ENCODE measurements at places on chromosomes 16 and 17.

GRCh38 chr16:1119129-1119528 is 23.1 kb upstream of the C1QTNF8 start:
- DNase-seq: no peak

DNA sequence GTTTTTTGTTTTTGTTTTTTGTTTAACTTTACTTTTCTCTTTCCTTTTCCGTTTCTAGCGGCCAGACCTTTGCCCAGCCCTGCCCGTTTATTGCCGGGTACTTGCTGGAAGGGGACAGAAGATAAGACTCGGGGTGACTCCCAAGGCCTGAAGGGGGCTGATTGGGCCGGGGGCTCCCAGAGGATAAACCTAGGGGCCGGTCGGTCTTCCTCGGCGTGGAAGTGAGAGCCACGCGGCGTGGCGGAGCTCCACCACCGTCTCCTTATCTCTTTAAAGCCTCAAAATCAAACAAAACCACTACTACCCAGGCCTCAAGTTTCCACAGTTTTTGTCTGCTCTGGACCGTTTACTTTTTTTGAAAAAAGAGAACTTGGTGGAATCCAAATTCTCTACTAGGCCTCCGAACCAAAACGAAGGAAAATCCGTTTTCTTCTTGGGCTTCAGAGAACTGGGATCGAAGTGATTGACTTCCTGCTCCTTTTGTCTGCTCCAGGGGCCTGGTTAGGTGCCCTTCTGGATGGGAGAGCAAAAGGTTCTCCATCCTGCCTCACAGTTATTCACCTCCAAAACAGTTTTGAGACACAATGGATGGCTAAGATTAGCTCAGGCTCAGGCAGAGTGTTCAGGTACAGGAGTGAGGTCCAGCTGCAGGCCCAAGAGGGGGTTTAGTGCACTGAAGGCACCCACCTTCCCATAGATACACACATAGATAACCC is 8.5 kb upstream of the HOXB9 start:
- DNase-seq: no peak

- no peak for DNase-seq
Measured at GRCh38 chr16:68548947-68549346, 9.9 kb downstream of the ZFP90 start.

DNA sequence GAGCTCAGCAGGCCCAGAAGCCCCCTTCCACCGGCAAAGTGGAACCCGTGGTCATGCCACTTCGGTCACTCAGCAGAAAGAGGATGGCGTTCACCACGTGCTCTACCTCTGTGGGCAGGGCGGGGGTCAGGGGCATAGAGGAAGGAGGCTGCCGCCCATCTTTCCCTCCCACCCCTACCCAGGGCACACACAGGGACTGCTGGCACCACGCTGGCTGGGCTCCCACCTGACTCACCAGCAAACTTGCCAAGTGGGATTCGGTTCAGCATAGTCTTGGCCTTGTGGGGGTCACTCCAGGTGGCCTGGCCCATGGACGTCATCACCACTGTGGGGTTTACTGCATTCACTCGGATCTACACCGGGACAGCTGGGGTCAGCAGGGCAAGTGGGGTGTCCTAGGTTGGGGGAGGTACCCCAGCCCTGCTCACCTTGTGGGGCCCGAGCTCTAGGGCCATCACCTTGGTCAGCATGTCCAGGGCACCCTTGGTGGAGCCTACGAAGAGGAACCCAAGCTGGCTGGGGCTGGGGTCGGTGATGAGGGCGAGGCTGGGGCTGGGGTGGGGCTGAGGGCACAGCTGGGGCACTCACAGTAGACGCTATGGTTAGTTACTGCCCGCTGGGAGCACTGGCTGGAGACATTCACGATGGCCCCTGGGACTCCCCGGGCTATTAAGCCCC is 1.4 kb downstream of the DCXR start:
- DNase-seq: no peak

GRCh38 chr16:49345829-49346228 is 27.8 kb upstream of the C16orf78 start:
- no peak for DNase-seq

GRCh38 chr17:63647065-63647725 is 25.0 kb downstream of the MAP3K3 start:
- peak; percentile 49 for DNase-seq

DNA sequence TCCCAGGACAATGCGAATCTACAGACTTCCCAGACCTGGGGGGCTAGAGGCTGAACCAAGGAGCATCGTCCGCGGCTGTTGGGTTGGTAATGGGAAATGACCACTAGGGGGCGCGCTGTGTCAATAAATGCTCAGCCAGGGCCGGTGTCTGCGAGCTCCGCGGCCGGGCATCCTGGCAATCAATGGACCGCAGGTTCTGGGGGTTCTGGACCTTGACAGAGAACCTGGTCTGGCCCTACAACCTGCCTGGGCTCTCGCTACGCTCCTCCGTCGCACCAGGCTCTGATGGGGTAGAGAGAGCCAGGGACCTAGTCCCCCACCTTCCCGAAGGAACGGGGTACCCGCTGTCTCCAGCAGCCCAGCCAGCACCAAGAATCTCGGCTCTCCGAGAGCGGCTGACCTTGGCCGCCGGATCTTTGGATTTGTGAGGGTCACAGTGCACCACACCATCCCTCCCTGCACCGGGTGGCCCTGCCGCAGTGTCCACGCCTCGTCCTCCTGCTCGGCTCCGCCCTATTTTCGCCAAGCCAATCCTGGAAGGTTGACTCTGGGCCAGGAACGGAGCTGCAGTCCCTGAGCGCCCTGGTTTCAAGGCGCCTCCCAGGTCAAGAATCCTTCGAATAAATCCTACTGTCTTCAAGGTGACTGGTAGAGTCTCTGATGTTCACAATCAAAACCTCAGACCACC is 20.4 kb upstream of the BEAN1 start:
- DNase-seq: peak; percentile 37

DNA sequence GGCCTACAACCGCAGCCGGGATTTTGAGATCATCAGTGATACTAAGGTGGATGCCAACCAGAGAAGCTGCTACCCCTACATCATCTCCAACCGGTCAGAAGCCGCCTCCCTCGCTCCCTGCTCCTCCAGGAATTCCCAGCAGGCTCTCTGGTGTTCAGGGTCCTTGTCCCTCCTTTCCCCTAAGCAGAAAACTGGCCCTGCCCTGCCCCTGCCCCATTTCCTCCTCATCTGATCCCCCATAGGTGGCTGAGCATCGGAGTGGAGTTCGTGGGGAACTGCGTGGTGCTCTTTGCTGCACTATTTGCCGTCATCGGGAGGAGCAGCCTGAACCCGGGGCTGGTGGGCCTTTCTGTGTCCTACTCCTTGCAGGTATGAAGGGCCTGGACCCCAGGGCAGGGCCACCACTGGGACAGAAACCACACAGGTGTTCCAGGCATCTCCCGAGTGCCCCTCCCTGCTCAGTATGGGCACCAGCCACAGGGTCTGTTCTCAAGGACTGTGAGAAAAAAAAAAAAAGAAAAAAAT is 29.8 kb downstream of the ANKRD40 start:
- no peak for DNase-seq

DNA sequence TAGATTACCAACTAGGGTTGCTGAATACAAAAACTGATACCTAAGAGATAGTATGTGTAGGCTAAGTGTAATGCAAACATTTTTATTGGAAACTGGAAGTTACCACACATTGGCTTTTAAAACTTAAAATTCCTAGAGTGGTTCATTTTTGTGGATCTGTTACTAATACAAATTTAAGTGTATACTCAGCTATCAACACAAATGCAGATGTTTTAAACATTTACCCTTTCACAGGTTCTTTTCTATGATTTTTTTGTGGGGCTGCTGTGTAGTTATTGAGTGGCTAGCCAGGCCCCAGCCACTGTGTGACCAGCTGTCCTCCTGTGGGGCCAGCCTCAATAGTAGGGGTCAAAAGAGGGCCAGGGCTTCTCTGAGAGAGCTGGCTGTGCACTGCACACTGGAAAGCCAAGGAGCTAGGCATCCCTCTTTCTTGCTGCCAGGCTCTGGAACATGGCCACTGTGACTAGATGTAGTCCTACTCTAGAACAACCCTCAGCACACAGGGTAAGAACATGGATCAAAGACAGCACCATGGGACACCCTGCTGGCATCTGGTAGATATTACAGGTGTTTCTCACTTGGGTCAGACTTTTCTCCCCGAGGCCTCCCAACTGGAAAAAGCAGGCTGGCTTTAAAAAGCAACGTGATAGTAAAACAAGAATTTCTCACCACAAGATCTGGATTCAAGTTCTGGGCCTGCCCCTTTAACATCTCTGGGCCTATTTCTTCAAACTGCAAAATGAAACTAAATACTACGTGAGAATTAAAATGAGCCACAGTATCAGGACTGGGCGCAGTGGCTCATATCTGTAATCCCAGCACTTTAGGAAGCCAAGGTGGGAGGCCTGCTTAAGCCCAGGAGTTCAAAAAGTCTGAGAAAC is 7.3 kb upstream of the VEZF1 start:
- peak; percentile 80 for DNase-seq

GRCh38 chr17:17725752-17726457 is 44.6 kb downstream of the RAI1 start:
- DNase-seq: no peak

- DNase-seq: no peak
Measured at GRCh38 chr16:49369651-49370611, 3.7 kb upstream of the C16orf78 start.

DNA sequence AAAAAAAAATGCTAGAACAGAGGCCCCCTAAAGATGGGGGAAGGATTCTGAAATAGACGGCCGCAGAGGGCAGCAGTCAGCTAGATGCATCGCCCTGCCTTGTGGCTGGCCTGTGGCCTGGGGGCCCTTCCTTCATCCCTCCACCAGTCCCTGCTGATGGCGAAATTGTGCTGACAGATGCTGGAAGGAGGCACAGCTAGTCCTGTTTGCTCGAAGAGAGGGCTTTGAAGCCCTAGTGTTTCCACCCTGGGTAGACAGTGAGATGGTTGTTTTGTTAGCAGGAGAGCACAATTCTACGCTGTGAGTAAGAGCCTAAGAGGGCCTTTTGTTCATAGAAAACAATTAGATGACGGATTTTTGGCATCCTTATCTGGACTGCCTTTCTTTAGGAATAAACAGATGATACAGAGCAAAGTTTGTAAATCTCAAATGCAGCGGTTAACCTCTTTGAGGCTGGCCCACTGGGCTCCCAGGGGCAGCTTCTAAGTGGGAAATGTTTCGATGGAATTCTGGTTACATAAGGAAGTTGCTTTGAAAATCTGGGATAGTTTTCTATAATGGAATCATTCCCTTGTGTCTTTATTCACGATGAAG is 23.0 kb downstream of the VPS35L start:
- DNase-seq: no peak

DNA sequence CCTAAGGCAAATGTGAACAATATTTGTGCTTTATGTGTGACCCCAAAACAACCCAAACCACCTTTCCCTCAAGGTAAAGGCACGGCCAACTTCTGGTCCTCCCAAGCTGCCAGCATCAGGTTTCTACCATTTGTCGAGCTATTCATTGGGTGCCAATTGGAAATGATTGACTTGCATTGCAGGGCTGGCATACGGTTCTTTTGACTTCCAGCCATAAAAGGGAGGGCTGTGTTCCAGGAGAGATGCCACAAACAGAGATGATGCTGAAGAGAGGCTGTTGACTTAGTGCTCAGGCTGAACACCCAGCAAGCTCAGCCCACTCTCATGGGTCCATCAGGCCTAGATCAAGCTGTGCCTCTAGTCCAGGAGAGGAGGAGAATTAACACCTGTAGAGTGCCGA is 252.4 kb downstream of the GRIN2A start:
- DNase-seq: no peak

GRCh38 chr17:15941781-15942180 is 3.1 kb upstream of the ADORA2B start:
- DNase-seq: no peak

DNA sequence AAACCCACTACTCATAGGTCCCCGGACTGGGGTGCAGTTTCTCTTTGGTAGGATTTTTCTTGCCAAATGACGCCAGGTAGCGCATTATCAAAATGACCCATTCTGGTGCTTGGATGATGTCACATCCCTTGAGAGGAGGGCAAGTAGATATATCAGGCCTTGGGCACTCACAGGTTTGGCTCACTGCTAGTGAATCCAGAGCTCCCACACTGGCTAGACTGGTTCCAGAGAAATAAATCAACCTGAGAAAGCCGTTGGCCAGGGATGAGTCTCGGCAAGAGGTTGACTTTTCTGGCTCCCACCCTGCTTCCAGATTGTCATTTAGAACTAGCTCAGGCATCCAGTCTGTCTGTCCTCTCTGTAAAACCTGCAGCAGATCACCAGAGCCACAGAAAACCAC is 188.4 kb upstream of the MAF start:
- no peak for DNase-seq

DNA sequence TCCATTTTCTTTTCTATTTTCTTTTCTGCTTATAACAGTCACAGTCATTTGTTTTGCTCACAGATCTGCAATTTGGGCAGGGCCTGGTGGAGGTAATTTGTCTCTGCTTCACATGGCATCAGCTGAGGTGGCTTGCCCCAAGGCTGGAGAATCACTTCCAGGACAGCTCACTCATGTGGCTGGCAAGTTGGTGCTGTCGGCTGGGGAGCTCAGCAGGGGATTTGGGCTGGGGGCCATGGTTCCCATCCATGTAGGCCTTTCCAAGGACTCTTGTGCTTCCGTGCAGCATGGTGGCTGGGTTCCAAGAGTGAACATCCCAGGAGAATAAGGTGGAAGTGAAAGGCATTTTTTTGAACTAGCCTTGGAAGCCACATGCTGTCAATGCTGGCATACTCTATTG is 85.7 kb downstream of the MGAT5B start:
- no peak for DNase-seq

DNA sequence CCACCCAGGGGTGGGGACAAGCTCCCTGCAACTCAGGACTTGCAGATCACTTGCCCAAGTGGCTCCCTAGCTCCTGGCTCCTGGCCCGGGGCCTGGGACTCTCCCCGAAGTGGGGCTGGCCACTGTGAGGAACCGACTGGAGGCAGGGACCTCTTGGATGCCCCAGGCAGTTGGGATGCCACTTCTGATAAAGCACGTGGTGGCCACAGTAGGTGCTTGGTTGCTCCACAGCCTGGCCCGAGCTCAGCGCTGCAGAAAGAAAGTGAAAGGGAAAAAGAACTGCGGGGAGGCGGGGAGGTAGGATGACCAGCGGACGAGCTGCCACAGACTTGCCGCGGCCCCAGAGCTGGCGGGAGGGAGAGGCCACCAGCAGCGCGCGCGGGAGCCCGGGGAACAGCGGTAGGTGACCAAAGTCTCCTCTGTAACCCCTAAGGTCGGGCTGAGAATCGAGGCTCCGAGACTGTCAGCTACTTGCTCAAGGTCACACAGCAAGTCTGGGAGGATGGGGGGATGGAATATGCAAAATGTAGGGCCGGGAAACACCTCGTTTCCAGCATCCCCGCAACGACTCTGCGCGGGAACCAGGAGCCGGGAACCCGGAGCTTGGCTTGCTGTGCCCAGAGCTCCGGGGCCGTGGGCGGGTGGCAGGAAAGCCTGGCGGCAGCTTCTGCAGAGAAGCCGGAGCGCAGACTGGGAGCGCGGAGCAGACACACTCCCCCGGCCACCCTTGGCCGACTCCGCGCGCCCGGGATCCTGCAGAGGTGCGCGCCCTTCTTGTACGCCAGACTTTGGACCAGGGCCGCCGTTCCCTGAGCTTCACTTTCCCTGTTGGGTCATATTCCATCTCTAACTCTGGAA is 1.9 kb downstream of the CIITA start:
- DNase-seq: peak; percentile 8

Measured in RCC 7860 (cell line).